ENCODE measurements at places on chromosomes 16 and 17.

DNA sequence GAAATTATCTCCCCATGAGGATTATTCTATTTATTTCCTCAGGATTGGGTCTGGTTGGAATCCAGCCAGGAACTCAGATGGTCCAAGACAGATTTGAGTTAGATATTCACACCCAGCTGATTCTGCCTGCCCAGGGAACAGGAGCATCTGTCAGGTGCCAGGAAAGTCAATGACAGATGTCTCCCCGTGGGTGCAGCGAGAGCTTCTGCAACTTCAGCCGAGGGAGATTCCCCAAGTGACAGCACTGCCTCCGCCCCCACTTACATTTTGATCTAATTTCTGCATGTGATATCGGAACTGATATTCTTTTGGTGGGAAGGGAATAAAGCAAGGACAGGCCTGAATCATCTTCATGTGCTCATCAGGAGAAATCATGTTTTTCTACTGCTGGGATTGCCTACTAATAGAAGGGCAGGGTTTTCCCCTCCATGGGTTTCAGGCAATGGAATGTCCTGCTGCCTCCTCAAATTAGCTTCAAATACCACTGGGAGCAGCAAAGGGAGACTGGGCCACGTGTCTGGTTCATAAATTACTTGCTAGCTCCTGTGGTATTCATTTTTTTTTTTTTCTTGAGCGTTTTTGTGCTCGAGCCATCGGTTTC lies 15.7 kb upstream of the DHX8 start:
- no peak for DNase-seq

DNA sequence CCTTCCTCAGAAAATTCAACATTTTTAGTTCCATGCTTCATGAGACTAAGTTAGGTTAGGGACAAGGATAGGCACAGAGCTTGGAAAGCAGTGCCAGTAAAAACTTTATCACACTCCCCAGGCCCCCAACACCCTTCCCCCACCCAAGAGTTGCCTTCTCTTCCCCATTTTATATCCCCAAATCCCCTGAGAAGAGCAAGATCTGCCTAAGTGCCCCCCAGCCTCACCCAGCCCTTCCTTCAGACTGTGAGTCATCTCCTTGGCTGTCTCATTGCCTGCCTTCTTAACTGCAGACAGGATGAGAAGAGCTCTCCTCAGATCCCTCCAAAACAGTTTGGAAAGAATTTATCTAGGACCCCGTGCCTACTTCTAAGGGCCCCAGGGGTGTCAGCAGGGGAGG lies 55.8 kb downstream of the NEUROD2 start:
- no peak for DNase-seq

- DNase-seq, result peak; percentile 39
These were observed 9.0 kb upstream of the NGFR start for GRCh38 chr17:49486012-49486641.

DNA sequence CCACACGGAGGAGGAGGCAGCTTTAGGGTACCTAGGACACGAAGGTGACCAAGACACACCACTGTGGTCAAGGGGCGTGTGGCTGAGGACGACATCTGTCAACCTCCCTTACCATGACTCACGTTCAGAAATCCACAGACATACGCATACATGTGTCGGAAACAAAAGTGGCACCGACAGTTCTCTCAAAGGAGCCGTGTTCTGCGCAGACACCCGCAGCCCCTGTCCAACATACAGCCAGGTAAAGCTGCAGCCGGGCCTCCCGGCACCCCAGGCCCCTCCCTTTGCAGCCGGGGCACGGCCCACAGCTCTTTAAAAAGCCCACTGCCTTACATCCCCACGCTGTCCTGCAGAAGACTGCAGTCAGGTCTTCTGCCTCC lies 40.5 kb upstream of the KLHDC4 start:
- DNase-seq, result peak; percentile 24

GRCh38 chr17:63961355-63962212 lies 11.1 kb downstream of the SCN4A start:
- peak; percentile 42 for DNase-seq

- no peak for DNase-seq
These were observed 210.0 kb downstream of the MAP2K4 start for GRCh38 chr17:12230481-12231354.

- DNase-seq, result no peak
These were observed 413.2 kb downstream of the SHISA9 start for GRCh38 chr16:13314633-13315032.

Data from Jurkat, Clone E6-1 (cell line).